ENCODE measurements at places on chromosomes 11 and 22.

GRCh38 chr22:38305471-38306448 lies 11.5 kb downstream of the CSNK1E start:
- DNase-seq = peak; percentile 31

GRCh38 chr22:50376085-50376651 lies 33.0 kb downstream of the PPP6R2 start:
- DNase-seq = no peak

DNA sequence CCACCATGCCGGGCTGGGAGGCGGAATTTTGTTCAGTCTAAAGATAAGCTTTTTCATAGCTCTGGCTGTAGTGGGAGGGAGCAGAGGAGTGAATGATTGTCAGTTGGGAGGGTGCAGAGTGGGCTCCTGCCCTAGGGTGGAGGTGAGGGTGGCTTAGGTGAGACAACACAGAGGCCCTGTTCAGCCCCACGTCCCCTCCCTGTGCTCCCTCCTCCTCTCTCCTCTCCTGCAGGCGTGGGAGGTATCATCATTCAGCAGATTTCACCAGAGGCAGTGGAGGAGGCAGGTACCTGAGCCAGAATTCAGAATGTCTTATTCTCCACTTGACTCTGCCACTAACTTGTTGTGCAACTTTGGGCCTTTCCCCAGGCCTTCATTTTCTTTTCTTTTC lies 1.7 kb upstream of the THRSP start:
- no peak for DNase-seq

DNA sequence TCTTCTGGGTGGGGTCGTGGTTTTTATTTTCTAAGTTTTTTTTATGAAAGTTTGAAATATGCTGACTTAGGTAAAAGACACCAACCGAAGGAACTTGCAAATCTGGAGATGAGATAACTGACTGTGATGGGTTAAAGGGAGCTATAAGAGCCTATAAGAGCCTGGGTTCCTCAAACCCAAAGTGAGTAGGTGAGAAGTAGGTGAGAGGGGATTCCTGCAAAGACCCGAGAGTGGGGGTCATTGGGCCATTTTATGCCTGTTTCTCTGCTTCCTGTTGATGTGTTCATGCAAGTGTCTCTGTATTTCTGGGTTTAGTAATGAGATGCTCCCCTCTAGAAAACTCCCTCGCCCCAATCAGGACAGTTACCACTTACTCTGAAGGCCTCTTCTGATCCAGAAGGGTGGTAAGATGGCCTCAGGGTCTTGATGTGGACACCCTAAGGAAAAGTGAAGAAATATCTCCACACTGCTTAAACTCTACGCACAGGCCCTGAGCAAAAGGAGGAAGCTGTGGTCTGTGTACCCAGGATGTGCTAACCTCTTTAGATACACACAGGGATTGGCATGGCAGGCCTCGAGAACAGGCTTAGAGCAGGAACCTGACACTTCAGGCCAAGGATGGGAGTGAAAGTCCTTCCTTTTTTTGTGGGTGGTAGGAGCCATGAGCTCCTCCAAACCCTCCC lies 1.8 kb downstream of the FLI1 start:
- DNase-seq = no peak

- DNase-seq = no peak
These were observed 5.0 kb upstream of the MMP12 start for GRCh38 chr11:102879801-102880200.

DNA sequence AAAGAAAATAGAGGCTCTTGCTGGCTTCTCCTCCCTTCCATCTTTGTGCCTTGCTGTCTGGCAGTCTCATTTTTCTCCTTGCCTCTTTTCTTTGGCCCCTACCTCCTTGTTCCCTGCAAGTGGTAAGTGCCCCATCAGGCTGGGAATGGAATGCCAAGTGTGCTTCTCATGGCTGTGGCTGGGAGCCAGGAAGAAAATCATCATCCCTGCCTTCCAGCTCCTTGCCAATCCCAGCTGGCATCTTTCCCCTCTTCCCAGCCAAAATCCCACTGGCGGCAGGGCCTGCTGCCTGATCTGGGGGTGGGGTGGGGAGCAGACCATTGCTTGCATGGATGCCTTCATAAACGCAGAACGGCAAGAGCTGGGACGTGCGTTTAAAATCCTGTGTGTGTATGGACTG lies 27.0 kb upstream of the SLC25A18 start:
- no peak for DNase-seq

DNA sequence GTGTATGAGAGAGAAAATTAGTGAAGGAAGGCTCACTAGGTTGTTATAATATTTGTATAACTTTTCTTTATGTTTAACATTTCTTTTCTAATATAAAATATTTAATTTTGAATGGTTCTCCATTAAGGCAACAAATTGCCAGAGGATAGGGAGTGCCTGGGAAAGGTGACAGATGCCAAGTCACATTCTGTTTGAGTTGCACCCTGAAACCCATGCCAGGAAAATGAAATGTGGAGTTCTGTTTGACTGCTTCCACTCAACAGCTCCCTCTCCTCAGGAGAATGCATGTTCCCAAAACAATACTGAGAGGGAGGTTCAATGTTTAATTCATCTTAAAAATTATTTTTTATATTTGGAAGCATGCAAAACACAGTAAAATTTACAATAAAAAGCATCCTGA lies 5.9 kb upstream of the USP18 start:
- no peak for DNase-seq

DNA sequence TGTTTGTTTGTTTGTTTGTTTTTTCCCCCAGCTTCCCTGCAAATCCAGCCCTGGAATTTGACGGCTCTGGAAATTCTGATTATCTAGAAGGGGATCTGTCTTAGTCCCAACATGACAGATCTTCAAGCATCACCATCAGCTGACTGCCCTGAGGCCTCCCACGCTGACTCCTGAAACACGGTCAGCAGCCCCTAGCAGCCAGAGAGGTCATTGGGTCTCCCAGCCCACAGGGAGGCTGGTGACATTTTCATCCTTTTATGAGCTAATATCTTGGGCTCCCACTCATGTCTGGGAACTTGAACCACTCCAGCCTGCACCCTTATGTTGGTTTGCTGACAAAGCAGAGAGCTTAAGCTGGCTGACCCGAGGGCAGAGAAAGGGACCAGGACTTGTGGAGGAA lies 66.0 kb upstream of the TIMP3 start:
- DNase-seq = no peak

- DNase-seq = no peak
These were observed 7.8 kb upstream of the BMAL1 start for GRCh38 chr11:13269775-13270174.

DNA sequence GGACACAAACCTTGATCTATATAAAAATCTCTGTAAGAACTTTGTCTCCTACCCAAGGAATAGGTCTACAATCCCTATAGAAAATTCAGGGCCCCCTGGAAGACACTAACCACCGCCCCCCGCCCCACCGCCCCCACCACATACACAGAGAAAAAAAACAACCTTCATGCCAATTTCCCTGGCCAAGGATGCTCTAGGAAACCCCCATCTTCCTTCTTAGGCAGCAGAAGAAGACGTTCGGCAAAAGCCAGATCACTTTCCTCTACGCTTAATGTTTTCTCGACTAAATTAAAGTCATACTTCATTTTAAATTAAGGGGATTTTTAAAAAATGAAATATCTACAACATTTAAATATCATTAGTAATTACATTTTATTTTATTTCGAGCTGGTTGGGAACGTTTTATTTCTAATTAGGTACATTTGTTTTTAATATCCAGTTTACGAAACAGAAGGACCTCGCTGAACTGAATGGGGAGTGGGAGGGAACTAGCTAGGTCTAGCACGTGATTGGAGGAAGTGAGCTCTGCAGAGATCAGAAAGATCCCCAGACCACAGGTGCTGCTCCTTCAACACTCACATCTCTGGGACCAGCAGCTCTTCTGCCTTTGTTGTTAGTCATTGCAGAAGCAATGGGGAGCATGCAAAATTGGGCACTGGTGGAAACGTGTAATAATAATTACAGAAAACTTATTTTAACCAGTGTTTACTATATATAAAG lies 472.3 kb downstream of the MN1 start:
- no peak for DNase-seq

DNA sequence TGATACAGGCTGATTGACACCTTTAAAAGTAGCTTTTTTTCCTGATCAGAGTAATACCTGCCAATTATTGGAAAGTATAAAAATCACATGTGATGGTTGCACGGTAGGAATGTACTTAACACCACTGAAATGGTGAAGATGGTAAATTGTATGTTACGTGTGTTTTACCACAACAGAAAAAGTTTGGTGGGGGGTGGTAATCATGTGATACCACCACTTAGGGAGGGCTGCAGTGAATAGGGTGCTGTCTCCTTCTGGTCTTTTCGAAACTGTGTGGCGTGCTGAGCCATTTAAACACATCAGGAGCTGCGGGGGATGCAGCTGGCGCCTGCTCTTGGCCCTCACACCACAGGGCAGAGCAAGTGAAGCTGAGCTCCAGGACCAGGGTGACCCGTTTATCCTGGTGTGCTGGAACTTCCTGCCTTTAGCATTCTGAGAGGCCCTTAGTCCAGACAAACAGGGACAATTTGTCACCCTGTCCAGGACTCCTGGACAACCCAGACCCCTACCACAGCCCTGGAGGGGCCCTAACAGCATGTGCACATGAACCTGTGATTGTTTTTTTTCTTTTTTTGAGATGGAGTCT lies 2.6 kb downstream of the SYNGR1 start:
- no peak for DNase-seq

GRCh38 chr22:25555586-25555985 lies 8.9 kb upstream of the GRK3 start:
- DNase-seq = no peak

DNA sequence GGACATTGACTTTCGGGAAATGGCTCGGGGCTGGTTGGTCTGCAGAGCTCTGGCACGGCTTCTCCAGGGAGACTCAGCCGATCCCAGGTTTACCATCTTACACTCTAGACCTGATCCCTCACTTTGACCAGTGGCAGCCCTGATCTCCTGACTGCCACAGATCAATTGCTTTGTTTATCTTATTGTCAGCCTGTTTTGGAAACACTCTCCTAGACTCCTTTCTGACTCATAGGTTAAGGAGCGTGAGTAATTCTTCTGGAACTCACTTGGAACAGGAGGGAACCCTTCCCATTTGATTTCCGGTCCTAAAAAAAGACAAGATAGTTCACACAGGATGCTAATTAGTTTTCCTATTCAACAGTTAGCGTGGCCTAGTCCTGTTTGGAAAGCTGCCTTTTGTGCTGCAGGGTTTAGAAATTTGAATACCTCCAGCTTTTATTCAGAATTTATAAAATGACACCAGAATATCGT lies 16.0 kb upstream of the BMAL1 start:
- no peak for DNase-seq

DNA sequence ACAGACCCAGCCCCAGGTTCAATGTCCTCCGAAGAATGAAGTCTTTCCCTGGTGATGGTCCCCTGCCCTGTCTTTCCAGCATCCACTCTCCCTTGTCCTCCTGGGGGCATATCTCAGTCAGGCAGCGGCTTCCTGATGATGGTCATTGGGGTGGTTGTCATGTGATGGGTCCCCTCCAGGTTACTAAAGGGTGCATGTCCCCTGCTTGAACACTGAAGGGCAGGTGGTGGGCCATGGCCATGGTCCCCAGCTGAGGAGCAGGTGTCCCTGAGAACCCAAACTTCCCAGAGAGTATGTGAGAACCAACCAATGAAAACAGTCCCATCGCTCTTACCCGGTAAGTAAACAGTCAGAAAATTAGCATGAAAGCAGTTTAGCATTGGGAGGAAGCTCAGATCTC lies 14.1 kb downstream of the APOL1 start:
- DNase-seq = no peak
